ENCODE measurements at places on chromosomes 3 and 15.

DNA sequence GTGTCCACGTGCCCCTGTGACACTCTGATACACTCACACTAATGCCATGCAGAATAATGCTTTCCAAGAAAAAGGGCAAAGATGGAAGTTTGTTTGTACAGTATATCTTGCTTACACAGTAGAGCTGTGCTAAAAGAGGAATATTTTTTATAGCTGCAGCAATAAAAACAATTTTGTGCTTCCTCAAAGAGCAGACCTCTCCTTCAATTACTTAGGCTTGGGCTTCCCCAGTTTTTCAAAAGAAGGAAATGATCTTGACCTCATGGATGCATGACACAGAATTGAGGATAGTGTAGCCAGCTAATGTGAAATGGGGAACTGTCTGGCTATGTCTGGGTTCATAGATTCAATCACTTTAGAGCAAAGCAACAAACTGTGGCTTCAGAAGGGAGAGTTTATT is 137.4 kb downstream of the STT3B start:
- DNase-seq, result no peak

GRCh38 chr3:70620956-70621355 is 308.5 kb upstream of the MDFIC2 start:
- DNase-seq, result no peak

DNA sequence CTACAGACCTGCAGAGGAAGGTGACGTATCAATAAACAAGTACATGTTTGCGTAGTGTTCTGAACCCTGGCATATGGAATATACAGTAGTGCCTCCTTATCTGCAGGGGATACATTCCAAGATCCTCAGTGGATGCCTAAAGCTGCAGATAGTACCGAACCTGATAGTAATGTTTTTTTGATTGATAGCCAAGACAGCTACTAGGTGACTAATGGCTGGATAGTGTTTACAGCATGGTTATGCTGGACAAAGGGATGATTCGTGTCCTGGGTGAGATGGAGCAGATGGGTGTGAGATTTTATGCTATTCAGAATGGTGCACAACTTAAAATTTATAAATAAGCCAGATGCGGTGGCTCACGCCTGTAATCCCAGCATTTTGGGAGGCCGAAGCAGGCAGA is 55.8 kb upstream of the IGF2BP2 start:
- DNase-seq, result no peak

GRCh38 chr15:60259469-60259868 is 138.3 kb downstream of the ANXA2 start:
- no peak for DNase-seq

GRCh38 chr3:99143493-99143892 is 242.0 kb upstream of the DCBLD2 start:
- no peak for DNase-seq

DNA sequence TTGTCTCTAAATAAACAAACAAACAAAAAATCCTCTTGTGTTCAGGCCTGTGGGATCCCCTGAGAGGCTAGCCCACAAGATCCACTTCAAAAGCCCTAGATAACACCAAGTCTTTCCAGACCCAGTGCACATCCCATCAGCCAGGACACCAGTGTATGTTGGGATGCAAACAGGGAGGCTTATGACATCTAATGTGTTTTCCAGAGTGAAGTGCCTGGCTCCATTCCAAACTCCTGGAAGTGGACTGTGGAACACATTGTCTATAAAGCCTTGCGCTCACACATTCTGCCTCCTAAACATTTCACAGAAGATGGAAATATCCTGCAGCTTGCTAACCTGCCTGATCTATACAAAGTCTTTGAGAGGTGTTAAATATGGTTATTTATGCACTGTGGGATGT is 57.0 kb downstream of the MLH1 start:
- DNase-seq, result no peak

GRCh38 chr15:45495588-45495987 is 27.0 kb downstream of the SLC30A4 start:
- no peak for DNase-seq

- no peak for DNase-seq
Measured at GRCh38 chr15:26146202-26146601, 283.1 kb upstream of the ATP10A start.

DNA sequence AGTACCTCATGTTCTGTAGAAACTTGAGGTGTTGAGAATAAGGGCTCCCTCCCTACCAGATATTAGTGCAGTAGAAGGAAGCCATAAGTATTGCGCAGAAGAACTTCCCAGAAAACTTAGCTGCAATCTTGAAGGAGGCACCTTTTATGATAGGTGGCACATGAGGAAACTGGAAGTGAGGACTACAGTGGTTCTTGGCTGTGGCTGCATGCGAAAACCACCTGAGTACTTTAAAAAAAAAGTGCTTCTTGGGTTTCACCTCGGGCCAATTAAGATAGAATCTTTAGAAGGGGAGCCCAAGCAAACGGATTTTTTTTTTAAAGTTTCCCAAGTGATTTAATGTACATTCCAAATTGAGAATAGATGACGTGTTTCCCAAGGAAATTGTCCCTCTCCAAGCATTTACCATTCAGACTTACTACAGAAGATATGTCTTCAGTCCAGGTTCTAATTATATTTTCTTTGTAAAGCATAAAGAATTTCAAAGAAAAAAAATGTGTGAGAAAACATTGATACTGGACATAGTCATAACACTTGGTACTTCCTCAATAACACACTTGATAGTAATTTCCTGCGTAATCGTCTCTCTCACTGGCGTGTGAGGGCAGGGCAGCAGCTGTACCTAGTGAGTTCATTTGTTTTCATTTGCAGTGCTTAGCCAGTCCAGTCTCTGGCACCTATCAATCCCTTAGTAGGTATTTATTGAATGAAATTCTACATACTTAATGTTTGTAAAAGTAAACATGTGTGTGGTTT is 12.3 kb upstream of the NR1I2 start:
- DNase-seq, result no peak

- DNase-seq, result no peak
Measured at GRCh38 chr3:141629976-141630375, 108.1 kb upstream of the RNF7 start.

DNA sequence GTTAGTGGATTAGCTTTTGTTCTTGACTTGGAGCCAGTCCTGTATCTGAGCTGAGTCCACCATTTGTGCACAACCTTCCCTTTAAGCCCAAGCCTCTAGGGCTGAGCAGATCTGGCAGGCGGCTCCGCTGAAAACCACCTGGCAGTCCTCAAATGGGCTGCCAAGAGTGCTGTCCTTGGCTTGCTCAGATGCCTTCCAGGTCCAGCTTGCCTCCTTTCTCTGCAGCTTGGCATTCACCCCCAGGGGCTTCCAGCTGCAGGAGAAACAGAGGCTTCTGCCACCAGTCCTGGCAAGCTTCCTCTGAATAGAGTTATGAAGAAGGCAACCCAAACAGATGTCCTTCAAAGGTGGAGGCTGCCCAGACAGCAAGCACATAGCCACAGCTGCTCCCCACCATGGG is 96.7 kb downstream of the LRTM1 start:
- DNase-seq, result no peak

DNA sequence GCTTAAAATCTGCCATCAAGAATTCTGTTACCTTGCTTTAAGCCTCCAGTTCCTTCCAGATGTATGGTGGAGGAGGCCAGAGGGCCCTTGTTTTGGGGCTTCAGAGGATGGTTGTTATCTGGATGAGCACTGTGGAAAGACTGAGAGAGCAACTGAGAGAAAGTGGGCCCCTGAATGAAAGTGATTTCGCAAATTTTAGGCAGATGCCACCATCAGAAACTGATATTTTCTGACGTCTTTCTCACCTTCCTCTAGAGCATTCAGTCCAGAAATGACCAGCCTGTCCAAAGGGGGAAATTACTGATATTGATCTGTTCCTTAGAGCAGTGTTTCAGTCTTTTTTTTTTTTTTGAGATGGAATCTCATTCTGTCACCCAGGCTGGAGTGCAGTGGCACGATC is 13.4 kb downstream of the B3GNT5 start:
- DNase-seq, result no peak

GRCh38 chr3:87359826-87360225 is 83.4 kb upstream of the POU1F1 start:
- DNase-seq, result no peak

- no peak for DNase-seq
Measured at GRCh38 chr3:71926262-71926600, 141.3 kb upstream of the PROK2 start.

DNA sequence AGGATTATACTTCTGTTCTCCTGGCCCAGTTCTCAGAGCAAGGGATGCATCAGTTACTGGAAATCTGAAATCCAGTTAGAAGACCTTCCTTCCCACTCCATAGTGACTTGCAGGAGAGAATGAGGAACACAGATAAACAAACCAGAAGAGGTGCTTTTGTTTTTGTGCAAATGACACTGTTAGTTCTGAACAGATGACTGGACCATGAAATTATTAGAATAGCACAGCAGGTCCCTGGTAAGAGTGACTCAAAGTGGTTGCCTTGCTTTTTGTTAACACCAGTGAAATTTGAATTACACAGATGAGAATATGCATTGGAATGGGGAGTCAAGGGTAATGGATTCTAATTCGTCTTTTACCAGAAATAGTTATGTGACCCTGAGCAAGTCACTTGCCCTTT is 30.4 kb upstream of the LRIG1 start:
- DNase-seq, result no peak

DNA sequence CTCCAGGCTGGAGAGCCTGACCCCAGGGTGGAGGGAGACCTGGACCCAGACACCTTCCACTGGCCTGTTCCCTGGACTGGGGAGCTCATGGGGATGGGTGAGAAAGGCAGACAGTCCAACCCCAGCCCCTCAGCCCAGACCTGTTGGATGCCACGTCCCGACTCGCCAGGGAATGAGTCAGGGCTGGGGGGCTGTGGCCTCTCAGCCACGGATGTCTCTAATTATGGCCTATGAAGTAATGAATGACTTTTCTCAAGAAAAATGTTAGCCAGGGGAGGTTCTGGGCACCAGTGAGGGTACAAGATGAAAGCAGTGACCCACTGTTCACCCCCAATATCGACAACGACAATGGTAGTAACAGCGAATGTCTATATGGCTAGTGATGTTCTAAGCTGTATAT is 107.0 kb upstream of the RPL32 start:
- no peak for DNase-seq

DNA sequence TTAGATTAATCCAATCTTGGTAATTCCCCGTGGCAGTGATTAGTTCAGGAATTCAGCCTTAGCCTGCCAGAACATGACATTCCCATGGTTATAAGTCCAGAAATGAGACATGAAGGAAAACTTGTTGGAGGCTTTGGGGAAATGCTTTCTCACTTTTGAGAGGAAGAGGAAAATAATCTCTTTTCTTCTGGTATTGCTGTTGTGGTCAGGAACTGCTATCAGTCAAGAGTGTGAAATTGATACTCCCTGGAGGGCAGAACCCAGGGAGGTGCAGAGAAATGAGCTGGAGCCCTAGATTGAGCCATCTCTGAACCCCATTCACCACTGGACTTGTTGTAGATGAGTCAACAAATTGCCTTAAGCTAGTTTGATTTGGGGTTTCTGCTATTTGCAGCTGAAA is 38.6 kb upstream of the APH1B start:
- DNase-seq, result no peak

- no peak for DNase-seq
Measured at GRCh38 chr15:40894681-40895448, 615 bp downstream of the VPS18 start.

DNA sequence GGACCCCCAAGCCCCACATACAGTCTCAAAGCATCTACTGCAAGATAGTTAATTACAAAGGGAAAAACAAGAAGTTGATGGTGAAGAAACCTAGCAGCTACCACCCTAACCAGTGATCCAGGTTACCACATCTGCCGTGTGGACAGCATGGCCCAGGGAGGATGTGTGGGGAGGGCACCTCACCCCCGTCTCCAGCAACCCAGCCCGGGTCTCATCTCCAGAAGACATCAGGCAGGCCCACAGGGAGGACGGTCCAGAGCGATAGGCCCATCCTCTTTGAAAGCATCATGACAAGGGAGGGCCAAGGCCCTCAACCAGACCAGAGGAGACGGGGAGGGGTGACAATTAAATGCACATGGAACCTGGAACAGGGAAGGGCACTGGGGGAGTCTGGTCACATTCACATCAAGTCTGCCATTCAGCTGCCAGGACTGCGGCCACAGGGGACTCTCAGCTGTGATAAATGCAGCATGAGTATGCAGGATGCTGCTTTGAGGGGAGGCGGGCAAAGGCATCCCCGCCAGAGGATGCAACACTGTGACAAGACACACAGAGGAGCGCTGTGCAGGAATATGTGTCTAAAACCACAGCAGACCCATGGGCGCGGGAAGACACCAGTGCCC is 18.8 kb downstream of the ZXDC start:
- no peak for DNase-seq

GRCh38 chr3:8780279-8780678 is 10.9 kb upstream of the OXTR start:
- DNase-seq, result no peak

DNA sequence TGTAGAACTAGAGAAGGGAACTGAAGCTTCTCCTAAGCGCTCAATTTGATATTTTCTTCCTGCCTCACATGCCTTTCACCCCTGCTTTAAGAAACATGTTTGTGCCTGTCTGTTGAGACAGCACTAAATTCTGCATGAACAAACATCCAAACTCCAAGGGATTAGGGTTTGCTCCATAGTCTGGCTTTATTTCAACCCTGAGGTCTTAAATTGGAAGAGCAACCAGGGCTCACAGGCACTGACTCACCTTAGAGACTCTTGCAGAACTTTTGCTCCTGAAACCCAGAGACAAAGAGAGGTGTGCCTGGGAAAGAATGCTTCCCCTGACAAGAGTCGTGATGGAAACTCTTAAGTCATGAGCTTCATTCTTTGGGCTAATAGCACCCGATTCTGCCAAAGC is 393.9 kb upstream of the MCTP2 start:
- DNase-seq, result no peak

DNA sequence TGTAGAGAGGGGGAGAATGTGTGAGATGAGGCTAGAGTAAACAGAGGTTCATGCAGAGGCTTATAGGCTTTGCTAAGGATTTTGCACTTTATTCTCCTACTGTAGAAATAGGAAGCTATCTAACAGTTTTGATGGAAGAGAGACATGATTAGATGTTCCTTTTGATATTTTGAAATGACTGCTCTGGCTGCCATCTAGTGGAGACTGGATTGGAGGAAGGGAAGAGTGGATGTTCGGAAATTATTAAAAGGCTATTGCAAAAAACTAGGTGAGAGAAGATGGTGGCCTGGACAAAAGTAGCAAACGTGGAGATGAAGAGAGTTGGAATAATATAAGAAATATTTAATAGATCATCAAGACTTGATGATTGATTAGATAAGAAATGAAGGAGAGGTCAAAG is 42.2 kb downstream of the SYN2 start:
- DNase-seq, result no peak

DNA sequence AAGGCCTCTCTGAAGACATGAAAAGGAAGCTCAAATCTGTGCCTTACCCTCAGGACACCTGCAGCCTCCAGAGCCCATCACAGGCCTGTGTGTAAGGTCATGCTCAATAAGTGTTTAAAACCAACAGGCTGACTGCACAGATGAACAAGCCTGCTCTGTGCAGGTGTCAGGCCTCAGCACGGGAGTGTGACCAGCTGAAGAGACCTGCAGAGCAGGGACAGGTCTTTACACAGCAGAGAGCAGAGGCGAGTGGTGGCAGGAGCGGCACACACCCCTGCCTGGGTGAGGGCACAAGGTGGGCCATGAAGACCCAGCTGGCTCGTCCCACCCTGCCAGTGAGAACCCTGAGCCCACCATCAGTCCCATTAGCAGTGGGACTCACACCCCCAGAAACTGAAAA is 56.9 kb downstream of the ROPN1B start:
- DNase-seq, result no peak

- DNase-seq, result no peak
Measured at GRCh38 chr15:34754171-34754601, 612 bp downstream of the GJD2 start.

All from omental fat pad (tissue), 4 donors.